ENCODE measurements at places on chromosomes 11 and 22.
A peak's percentile ranks its signal among the peaks of the same experiment; 100 is the strongest.

- DNase-seq: no peak
Observed at GRCh38 chr11:117600234-117600783, 196.7 kb downstream of the DSCAML1 start.

DNA sequence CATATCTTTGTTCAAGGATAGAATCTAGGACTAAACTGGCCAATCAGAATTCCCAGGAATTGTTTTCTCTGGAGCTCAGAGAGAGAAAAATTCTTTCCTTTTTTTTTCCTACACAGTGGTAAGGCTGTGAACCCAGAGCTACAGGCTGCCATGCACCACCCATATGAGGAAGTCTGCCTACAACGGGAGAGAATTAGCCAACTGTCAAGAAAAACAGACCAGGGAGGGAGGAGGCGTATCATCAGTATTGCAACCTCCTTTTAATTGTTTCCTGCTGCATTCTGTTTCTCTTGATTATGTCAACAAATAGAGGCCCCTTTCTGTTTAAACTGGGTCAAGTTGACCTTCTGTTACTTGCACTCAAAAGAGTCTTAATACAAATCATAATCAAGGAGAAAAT, 176.5 kb upstream of the UBASH3B start:
- DNase-seq: peak; percentile 51

- DNase-seq: no peak
Observed at GRCh38 chr11:117505285-117505970, 177.8 kb downstream of the CEP164 start.

- DNase-seq: peak; percentile 24
Observed at GRCh38 chr11:31325160-31325559, 44.4 kb downstream of the DCDC1 start.

- no peak for DNase-seq
Observed at GRCh38 chr22:34588871-34589545, 476.9 kb upstream of the ISX start.

GRCh38 chr11:100667449-100667848, 19.6 kb upstream of the ARHGAP42 start:
- DNase-seq: no peak

DNA sequence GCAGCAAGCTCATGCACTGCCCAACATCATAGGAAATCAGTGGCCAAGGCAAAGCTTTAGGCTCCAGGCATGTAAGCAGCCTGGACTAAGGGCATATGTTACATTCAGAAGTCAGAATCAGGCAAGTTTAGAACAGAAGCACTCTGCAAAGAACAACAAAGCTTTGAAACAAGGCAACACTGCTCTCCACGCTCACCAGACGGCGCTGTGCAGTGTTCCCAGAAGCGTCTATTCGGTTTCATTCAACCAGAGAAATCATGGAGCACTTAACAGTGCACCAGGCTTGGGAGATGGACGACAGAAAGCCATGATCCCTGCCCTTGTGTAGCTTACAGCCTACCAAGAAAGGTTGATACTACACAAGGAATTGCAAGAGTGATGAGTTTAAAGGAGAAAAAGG, 555.8 kb downstream of the BUD13 start:
- DNase-seq: peak; percentile 55

GRCh38 chr22:19962909-19963806, 21.5 kb upstream of the TXNRD2 start:
- DNase-seq: peak; percentile 47

- no peak for DNase-seq
Observed at GRCh38 chr22:29340566-29340965, 25.1 kb upstream of the RASL10A start.

- no peak for DNase-seq
Observed at GRCh38 chr11:70364745-70365543, 33.4 kb upstream of the CTTN start.

DNA sequence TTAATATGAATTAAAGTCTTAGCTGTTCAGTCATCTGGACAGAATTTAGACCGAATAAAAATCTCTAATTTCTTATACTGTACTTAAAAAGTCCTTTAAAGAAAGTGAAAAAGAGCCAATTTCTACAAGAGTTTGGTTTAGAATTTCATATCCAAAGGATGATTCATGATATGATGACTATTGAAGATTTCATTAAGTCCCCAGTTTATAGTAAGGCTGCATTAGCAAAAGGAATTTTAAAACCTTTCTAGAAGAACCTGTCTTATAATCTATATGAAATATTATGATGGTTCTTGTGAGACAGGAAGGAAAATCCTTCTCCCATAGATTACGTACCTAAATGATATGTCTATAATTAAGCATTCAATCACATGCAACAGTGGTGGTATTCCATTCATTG, 34.8 kb downstream of the TSG101 start:
- DNase-seq: no peak

- DNase-seq: no peak
Observed at GRCh38 chr11:17477084-17477333, 364 bp upstream of the ABCC8 start.

- peak; percentile 100 for DNase-seq
Observed at GRCh38 chr11:777288-778255, at the start of gene GATD1. GATD1 (minus strand) TSS chr11:777487; CDS start chr11:777462, 25 bp downstream.

DNA sequence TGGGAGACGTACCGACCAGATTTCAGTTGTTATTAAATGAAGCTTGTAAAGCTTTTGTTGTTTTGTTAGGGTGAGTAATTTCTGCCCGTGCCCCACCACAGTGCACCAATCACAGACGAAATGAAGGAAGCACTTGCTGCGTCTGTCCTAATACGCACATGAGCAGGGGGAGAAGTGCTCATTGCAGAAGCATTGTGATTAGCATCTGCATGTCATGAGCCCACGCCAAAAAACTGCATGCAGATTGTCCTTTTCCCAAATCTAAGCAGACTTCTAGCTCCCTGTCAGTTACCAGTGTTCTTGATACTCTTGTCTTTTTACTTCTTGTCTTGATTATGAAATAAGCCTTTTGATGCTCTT, 15.5 kb downstream of the RBX1 start:
- DNase-seq: no peak

- DNase-seq: peak; percentile 19
Observed at GRCh38 chr11:109606256-109606655, 184.3 kb downstream of the C11orf87 start.

- DNase-seq: peak; percentile 91
Observed at GRCh38 chr11:111531687-111532364, 8.7 kb upstream of the LAYN start.

DNA sequence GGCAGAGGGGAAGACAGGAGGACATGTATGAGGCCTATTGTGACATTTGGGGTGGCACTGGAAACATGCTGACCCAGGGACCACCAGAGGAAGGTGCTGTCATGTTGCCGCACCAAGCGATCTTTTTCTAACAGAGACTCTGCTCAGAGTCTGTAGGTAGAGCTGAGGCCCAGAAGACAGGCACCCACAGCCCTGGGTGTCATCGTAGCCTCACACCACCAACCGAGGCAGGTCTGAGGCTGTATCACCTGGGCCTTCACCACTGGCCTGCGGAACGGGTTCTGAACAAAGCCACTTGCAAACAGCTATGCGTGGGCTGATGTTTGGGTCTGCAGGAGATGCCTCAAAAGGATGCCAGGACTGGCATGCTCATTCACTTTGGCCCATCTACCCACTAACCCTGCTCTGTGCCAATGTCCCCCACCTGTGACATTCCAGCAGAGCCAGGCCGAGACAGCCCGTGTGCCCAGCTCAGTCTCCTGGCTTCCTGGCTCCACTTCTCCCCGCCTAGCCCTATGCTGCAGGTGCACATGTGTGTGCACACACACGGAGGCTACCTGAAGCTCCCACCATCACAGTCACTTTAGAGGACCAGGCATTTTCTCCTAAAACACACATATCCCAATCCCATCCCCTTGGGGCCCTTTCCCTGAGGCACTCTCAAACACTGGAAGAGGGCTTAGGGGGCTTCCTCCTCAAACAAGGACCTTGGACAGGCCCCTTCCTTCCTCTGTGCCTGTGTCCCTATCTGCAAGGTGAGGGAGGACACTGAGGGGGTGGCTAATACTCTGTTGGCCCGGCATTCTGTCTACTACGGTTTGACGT, 3.6 kb downstream of the TRIM29 start:
- DNase-seq: no peak

GRCh38 chr22:49264696-49265095, 563.0 kb downstream of the BRD1 start:
- no peak for DNase-seq

All from AG20443 (cell line).